ENCODE measurements at places on chromosomes 7 and 10.

DNA sequence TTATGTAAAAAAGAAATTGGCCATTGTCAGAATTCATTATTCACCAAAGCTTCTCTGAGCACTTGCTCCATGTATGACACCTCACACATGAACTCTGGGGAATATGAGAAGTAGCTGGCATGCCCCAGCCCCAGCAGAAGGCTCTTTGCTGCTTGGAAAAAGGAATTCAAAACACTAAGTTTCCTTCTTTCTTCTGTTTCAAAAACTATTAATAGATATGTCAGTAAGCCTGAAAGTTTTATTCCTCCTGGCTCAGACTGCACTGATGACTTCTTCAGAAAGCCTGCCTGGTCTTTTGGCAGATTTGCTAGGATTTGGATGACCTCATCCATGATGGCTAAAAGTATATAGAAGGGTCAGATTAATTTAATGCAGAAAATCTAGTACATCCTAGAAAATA is 511.0 kb downstream of the GFRA1 start:
- no peak for DNase-seq

DNA sequence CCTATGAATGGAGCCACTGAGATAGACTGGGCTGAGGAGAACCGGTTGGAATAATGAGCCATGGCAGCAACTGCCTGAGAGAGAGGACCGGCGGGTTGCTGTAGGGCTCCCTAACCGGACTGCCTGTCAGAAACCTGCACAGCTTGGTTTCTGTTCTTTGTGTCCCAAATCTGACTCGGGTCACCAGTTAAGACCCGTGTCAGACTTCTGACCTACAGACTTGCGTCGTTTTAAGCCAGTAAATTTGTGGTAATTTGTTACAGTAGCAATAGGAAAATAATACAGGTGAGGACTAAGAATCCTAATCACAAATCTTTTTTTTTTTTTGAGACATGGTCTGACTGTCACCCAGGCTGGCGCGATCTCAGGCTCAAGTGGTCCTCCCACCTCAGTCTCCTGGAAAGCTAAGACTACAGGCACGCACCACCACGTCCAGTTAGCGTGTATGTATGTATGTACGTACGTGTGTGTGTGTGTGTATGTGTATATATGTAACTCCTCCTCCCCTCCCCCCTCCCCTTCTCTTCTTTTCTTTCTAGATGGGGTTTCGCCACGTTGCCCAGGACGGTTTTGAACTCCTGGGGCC is 672 bp upstream of the DDX56 start:
- DNase-seq, result no peak

DNA sequence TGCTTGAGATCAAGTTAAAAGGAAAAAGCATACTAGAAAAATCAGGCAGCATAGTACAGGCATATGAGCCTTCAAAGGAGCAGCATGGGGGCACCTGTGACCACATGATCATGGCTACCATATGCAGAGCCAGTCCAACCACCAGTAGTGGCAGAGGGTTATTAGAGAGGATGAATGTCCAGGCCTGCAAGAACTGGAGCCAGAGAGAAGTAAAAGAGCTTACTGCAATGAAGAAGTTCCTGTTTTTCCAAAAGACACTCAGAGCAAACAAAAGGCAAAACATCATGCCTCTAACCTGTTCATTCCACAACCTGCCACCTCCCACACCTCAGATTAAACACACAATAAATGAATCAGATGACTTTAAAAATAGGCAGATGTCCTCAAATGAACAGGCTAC is 99.6 kb upstream of the NAMPT start:
- DNase-seq, result no peak

DNA sequence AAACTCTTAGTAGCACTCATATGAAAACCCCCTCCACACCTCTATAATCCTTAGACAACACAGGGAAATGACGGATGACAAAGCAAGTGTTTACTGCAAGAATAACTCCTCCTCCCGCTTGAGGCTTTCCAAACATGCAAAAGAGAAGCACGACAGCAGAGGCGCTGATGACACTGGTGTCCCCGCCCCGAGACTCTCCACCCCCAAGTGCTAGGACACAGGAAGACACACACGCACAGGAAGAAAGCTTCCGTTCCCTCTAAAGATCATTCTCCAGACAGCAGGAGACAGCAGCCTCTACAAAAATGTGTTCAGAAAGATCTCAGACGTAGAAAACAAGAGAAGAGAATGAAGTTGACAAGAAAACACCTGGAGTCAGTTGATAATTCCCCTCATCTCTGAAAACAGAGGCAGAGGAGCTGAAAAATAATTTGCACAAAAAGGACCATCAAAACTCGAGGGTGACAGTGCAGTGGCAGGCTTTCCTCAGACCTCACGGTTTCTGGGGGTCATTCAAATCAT is 90.2 kb downstream of the DLG5 start:
- peak; percentile 17 for DNase-seq

DNA sequence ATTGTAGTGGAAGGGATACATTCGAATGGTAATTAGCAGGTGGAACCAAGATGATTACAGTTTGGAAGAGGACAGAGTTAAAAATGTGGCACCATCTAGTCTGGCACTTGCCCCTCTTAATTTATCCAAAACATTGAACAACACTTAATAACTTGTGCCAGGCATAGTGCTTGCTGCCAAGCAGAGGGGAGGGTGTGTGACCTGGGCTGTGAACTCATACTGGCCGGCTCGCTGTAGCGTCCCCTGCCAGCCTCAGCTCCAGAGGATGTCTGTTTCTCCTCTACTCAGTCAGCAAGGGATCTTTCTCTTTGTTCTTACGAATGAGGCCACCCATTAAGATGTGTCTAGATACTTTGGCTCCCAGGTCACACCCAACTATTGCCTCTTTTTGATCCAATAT is 179.4 kb upstream of the INHBA start:
- no peak for DNase-seq

DNA sequence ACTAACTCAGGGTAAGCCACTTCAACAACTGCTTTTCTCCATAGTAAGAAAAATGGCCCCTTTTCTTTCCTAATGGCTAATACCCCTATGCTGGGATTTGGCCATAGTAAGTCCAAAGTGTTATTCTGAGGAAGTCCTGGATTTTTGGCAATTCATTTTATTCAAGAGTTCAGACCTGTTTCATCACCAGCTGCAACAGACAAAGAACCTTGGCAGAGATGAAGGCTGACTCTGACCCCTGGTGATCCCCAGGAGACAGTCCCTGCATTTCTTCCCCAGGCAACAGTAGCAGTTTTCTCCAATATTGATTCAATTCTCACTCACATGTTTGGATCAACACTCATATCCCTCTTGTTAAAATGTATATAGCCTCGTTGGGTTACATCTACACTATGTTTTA is 145.2 kb downstream of the RNF133 start:
- no peak for DNase-seq
